ENCODE measurements at places on chromosomes 6 and 20. TPM values are rescaled to one million over a fixed set of nuclear protein-coding genes. Genes with fewer than 3 reads are reported as not detected.
A peak's percentile ranks its signal among the peaks of the same experiment; 100 is the strongest.

The PXDC1 gene
- 63.1 TPM for total RNA-seq

The MROH8 gene
- 2.1 TPM for total RNA-seq

The FOXS1 gene
- not detected for total RNA-seq

The ERVFRD-1 gene
- total RNA-seq: not detected

The KIF13A gene
- 61.3 TPM for total RNA-seq

The MYLK4 gene
- total RNA-seq: 0.10 TPM

The ANGPT4 gene
- not detected for total RNA-seq

The CST11 gene
- not detected for total RNA-seq

GRCh38 chr20:63422653-63423052, 49.8 kb downstream of the KCNQ2 start:
- no peak overlapping the region for H3K4me3 ChIP-seq
- H3K36me3 ChIP-seq: peaks cover 3% of the 10 kb centered on the region

- no peaks in the 10 kb centered on the region for H3K27me3 ChIP-seq
- no peak for DNase-seq
- peaks cover 12% of the 10 kb centered on the region for H3K36me3 ChIP-seq
- no peak overlapping the region for H3K4me3 ChIP-seq
- no peak overlapping the region for H3K27ac ChIP-seq
These were observed 116.9 kb downstream of the KIF13A start for GRCh38 chr6:17870300-17871188.

GRCh38 chr6:89084954-89085353, 4.4 kb downstream of the PNRC1 start:
- H3K27me3 ChIP-seq: peaks cover 6% of the 10 kb centered on the region
- H3K4me3 ChIP-seq: no peak overlapping the region
- DNase-seq: no peak
- peaks cover 27% of the 10 kb centered on the region for H3K4me1 ChIP-seq
- peaks cover 30% of the 10 kb centered on the region for H3K36me3 ChIP-seq
- H3K27ac ChIP-seq: no peak overlapping the region

GRCh38 chr6:106099235-106099537, 13.1 kb downstream of the PRDM1 start:
- no peaks in the 10 kb centered on the region for H3K27me3 ChIP-seq
- no peak for DNase-seq
- peak overlapping the region; percentile 90 for H3K27ac ChIP-seq
- peaks cover 91% of the 10 kb centered on the region for H3K4me1 ChIP-seq
- peaks cover 64% of the 10 kb centered on the region for H3K36me3 ChIP-seq

DNA sequence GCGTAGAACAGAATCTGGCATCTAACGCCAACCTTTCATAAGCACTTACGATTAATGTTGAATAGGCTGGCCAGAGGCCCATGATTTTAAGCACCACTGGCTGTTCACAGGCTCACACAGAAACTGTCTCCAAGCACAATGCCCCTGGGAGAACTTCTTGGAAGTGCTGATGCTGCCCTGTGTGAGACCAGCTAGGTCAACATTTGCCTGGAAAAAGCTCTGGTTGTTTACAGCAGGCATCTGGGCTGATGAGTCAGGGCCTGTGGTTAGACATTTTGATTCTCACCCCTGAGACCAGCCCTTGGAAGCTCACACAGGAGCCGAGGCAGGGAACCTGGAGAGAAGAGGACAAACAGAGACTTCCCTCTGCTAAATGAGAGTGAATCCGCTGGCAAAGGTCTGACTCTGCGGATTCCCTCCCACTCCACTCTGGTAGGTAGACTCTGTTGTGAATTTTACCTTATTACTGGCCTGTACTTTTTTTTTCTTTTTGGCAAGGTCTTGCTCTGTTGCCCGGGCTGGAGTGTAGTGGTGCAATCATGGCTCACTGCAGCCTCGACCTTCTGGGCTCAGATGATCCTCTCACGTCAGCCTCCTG, 6.8 kb upstream of the SULF2 start:
- no peaks in the 10 kb centered on the region for H3K36me3 ChIP-seq
- no peak overlapping the region for H3K27ac ChIP-seq
- H3K27me3 ChIP-seq: peaks cover 11% of the 10 kb centered on the region
- H3K4me1 ChIP-seq: peaks cover 10% of the 10 kb centered on the region
- H3K4me3 ChIP-seq: no peak overlapping the region
- DNase-seq: peak; percentile 57

DNA sequence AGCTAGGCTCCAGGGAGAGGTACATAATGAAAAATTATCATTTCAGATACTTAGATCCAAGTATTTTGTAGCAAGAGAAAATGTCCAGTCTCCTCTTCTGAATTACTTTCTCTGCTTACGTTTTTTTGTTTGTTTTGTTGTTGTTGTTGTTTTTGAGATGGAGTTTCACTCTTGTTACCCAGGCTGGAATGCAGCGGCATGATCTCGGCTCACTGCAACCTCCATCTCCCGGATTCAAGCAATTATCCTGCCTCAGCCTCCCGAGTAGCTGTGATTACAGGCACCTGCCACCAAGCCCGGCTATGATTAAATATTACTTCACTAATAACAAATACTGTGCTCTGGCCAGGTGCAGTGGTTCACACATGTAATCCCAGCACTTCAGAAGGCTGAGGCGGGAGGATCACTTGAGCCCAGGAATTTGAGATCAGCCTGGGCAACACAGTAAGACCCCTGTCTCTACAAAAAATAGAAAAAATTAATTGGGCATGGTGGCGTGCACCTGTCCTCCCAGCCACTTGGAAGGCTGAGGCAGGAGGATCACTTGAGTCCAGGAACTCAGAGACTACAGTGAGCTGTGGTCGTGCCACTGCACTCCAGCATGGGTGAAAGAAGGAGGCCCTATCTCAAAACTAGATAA, 155.0 kb upstream of the JARID2 start:
- peaks cover 7% of the 10 kb centered on the region for H3K27me3 ChIP-seq
- 0 out of 2 replicates have a peak, but pooled peaks cover 10% of the 10 kb centered on the region for H3K4me1 ChIP-seq
- H3K27ac ChIP-seq: no peak overlapping the region
- DNase-seq: no peak
- no peaks in the 10 kb centered on the region for H3K36me3 ChIP-seq

GRCh38 chr6:46850792-46851191, 57.6 kb downstream of the MEP1A start:
- no peaks in the 10 kb centered on the region for H3K36me3 ChIP-seq
- no peak overlapping the region for H3K4me3 ChIP-seq
- peaks cover 18% of the 10 kb centered on the region for H3K4me1 ChIP-seq
- no peak overlapping the region for H3K27ac ChIP-seq

- H3K27me3 ChIP-seq: no peaks in the 10 kb centered on the region
- H3K4me1 ChIP-seq: no peaks in the 10 kb centered on the region
- H3K36me3 ChIP-seq: no peaks in the 10 kb centered on the region
- DNase-seq: peak; percentile 29
These were observed 231.9 kb downstream of the PKHD1 start for GRCh38 chr6:51855310-51856082.

DNA sequence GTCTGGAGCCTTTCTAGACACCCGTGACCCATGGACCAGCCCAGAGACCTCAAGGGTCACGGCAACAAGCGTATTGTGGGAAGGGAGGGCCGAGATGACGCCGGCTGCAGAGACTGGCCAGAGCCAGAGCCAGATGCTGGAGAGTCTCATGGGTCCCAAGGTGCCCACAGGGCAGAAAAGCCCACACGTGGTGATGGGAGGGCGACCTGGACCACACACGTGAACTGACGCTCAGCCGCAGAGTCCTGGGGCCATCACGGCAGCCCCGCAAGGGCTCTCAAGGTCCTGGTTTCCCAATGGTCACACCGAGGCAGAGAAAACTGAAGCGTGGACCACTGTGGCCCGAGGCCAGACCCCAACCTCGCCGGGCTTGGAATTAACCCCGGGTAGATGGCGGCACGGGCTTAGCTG, 92.6 kb downstream of the YTHDF1 start:
- no peak for DNase-seq
- no peaks in the 10 kb centered on the region for H3K36me3 ChIP-seq
- H3K27me3 ChIP-seq: peaks cover 39% of the 10 kb centered on the region
- no peak overlapping the region for H3K4me3 ChIP-seq
- peaks cover 11% of the 10 kb centered on the region for H3K4me1 ChIP-seq

DNA sequence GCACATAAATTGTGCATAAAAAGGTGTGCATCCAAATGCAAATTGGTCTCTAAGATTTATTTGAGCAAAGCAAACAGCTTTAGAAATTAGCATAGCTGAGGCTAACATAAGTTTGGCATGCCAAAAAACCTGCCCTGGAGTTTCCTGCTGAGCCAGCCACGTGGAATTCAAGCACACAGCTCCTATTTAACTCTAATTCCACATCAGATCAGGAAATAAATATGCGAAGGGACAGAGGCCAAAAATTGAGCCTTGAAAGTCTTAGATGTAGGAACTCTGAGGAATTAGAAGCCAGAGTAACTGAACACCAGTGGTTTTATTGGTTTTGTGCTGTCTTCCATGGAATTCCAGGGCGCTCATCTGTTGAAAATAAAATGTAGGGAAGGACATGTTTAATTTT, 19.6 kb downstream of the SOBP start:
- H3K4me1 ChIP-seq: no peaks in the 10 kb centered on the region
- no peak overlapping the region for H3K27ac ChIP-seq
- DNase-seq: no peak
- no peaks in the 10 kb centered on the region for H3K36me3 ChIP-seq

- H3K36me3 ChIP-seq: peaks cover 20% of the 10 kb centered on the region
- H3K4me1 ChIP-seq: peaks cover 85% of the 10 kb centered on the region
- DNase-seq: no peak
- peak overlapping the region; percentile 92 for H3K27ac ChIP-seq
These were observed 7.0 kb downstream of the SYNGAP1 start for GRCh38 chr6:33426590-33427511.

DNA sequence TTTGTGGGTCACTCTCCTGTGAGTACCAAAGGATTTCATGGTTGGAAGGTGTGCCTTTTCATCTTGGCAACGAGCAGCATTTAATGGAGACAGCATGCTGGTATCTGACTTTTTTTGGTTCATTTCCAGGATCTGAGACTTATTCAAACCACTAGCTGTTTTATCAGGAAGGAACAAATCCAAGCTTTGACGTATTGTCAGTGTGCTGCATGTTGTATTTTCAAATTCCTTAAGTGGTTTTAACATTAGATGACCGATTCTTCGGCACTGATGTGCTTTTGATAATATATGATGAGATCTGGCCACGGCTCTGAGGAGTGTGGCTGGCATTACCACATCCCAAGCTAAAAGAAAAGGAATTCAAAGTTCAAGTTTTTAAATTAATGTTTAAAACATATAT, 6.4 kb downstream of the RMND1 start:
- peaks cover 75% of the 10 kb centered on the region for H3K4me1 ChIP-seq
- H3K4me3 ChIP-seq: peak overlapping the region; percentile 73
- H3K27me3 ChIP-seq: no peaks in the 10 kb centered on the region
- peaks cover 26% of the 10 kb centered on the region for H3K36me3 ChIP-seq
- H3K27ac ChIP-seq: peak overlapping the region; percentile 90

DNA sequence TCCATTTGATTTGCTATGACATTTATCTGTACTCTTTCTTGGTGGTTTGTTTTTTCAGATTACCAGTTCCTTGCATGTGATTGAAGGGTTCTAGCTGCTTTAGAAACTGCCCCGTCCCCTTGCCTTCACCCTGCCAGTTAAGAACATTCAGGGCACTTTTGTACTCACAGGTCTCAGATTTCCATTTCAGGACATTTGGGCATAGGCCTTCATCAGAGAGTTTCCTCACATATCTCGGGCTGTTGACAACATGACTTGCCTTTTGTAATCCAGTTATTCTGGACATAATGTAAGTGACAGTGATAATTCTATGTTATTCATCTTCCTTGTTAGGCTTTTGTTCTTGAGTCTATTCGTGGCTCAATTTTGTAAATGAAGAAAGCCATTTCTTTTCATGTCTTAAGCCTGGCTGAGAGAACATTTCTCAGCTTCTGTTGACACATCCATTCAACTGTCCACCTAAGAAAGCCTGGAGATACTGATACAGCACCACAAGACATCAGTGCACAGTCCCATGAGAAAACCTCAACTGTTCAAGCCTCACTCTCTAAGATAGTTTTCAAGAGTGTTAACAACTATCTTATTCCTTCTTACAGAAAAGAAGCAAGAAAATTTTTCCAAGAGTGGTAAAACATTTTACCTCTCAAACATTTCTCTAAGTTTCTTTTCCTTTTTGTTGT, 209.3 kb upstream of the SGK1 start:
- no peaks in the 10 kb centered on the region for H3K27me3 ChIP-seq
- DNase-seq: no peak
- H3K4me3 ChIP-seq: no peak overlapping the region
- H3K36me3 ChIP-seq: peaks cover 4% of the 10 kb centered on the region
- peaks cover 11% of the 10 kb centered on the region for H3K4me1 ChIP-seq

GRCh38 chr6:119174879-119175817, 96.7 kb upstream of the FAM184A start:
- H3K27ac ChIP-seq: no peak overlapping the region
- H3K4me3 ChIP-seq: no peak overlapping the region
- no peaks in the 10 kb centered on the region for H3K4me1 ChIP-seq
- DNase-seq: no peak
- H3K27me3 ChIP-seq: no peaks in the 10 kb centered on the region

DNA sequence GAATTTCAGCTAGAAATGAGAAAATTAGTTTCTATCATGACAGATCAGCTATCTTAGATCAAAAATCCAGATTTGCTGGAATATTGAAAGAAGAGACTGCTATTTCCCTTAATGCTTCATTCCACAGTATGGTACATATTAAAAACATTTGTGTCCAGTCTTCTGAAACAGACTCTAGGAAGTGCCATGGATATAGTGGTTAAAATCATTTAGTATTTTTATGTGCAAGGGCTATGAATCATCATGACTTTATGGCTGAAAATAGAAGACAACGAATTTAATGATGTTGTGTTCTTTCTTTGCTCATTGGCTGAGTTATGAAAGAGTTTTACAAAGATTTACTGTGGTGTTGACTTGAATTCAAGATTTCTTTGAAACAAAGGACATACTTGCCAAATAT, 146.6 kb downstream of the ANKRD60 start:
- H3K4me1 ChIP-seq: peaks cover 28% of the 10 kb centered on the region
- DNase-seq: peak; percentile 77
- H3K36me3 ChIP-seq: no peaks in the 10 kb centered on the region
- peaks cover 2% of the 10 kb centered on the region for H3K27me3 ChIP-seq
- peak overlapping the region; percentile 49 for H3K4me3 ChIP-seq
- peak overlapping the region; percentile 22 for H3K27ac ChIP-seq

DNA sequence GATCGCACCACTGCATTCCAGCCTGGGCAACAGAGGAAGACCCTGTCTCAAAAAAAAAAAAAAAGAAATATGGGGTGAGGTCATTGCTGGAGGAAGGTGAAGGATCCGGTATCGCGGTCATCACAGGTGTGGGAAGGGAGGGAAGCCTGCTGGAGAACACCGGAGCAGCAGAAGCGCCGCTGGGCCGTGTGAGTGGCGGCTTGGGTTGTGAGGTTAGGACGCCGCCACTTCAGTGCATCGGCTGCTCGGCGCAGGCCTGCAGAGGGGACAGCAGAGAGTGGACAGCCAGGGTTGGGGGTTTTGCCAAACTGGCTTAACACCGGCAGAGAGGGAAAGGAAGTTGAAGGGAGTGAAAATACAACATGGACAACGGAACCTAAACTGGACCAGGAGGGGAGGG, 5.4 kb downstream of the TLDC2 start:
- no peak overlapping the region for H3K4me3 ChIP-seq
- H3K36me3 ChIP-seq: no peaks in the 10 kb centered on the region
- H3K27ac ChIP-seq: no peak overlapping the region
- H3K27me3 ChIP-seq: peaks cover 11% of the 10 kb centered on the region

GRCh38 chr20:10893321-10893720, 219.5 kb upstream of the JAG1 start:
- DNase-seq: no peak
- peaks cover 8% of the 10 kb centered on the region for H3K27me3 ChIP-seq
- H3K36me3 ChIP-seq: no peaks in the 10 kb centered on the region
- no peak overlapping the region for H3K4me3 ChIP-seq
- no peak overlapping the region for H3K27ac ChIP-seq

- H3K27me3 ChIP-seq: peaks cover 5% of the 10 kb centered on the region
- peaks cover 22% of the 10 kb centered on the region for H3K4me1 ChIP-seq
- H3K36me3 ChIP-seq: no peaks in the 10 kb centered on the region
These were observed 85.7 kb upstream of the CDH4 start for GRCh38 chr20:61166324-61166723.
